ENCODE measurements at places on chromosomes 1 and 21.

- DNase-seq: no peak
Measured at GRCh38 chr21:15289896-15290841, 225.4 kb upstream of the NRIP1 start.

DNA sequence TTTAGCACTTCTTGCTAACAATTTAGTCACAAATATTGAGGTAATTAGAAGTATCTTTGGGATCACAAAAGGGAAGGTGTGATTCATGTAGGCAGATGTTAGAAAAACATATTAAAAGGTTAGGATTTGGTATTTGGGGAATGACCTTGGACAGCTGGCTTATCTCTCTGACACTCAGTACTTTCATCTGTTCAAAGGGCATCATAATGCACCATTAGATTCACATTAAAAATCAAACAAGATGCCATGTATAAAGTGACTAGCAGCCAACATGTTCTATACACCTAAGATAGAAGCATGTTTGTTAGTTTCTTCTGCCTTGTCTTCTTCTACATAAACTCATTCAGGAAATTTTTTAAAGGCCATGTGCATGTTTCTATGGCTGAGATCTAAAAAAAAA, 56.5 kb upstream of the ESRRG start:
- no peak for DNase-seq

GRCh38 chr21:35792569-35793305, 267.6 kb downstream of the SETD4 start:
- no peak for DNase-seq

DNA sequence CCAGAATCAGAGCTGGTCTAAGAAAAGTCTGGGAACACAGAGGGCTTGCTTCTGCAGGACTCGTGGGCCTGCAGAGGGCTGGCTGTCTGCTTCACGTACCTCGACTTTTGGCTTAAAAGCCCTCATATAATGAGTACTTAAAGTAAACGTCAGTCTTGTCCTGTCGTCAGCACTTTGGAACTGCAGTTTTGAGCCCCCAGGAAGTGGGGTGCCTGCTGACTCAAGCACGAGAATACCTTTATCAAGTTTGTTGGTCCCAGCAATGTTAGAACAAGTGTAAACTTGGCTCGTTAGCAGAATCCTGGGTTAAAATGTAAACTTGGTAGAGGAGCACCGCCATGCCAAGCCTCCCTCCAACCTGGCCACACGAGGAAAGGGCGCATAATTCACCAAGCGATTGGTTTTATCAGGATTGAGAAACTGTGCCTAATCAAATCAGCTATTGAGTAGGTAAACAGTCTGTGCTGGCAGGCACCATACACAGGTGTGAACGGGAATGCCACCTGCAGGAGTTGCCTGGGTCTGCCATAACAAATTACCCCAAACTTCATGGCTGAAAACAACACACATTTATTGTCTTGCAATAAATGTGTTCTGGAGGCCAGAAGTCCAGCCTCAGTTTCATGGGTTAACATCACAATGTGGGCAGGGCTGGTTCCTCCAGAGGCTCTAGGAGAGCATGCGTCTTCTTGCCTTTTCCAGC, 45.0 kb upstream of the FHAD1 start:
- no peak for DNase-seq

GRCh38 chr1:108575375-108575774, 15.5 kb downstream of the EEIG2 start:
- no peak for DNase-seq

GRCh38 chr1:25198663-25199252, 33.5 kb downstream of the SYF2 start:
- DNase-seq: no peak

DNA sequence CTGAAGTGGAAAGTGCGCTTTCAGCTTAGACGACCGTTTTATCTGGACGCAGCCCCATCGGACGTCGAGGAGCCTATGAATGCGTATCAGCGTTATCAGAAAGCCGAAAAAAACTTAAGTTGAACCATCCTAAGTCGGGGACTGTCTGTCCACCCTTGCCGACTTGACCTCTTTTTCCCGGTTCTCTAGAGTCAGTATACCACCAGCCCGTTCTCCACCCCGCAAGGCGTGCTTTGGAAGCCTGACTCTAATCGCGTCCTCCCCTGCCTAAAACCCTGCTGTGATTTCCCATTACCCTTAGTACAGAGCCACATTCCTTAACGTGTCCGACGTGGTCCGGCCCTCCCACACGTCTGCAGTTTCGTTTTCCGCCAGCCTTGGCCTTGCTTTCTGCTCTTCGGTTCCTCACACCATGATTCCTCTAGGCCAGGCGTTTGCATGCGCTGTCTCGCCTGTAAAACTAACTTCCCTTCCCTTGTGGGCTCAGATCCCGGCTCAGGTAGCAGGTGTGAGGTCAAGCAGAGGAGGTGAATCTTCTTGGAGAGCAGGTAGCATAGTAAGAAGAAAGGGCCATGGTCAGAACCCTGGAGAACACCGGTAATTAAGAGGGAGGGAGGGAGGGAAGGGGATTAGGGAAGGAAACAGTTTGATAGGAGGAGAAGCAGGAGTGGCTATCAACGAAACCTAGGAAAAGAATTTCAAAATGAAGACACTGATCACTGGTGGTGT, 865 bp downstream of the ADPRS start:
- DNase-seq: peak; percentile 74

GRCh38 chr1:3663999-3664699, 11.8 kb downstream of the TP73 start:
- no peak for DNase-seq
